MG63 (cell line): ENCODE measurements at places on chromosomes 5 and 9. TPM values are rescaled to one million over a fixed set of nuclear protein-coding genes. Genes with fewer than 3 reads are reported as not detected.
A peak's percentile ranks its signal among the peaks of the same experiment; 100 is the strongest.

REXO4 gene
- 32.8 and 36.0 TPM in 2 replicates for total RNA-seq

ARL15 gene
- 2.2 and 5.8 TPM in 2 replicates for total RNA-seq

HK3 gene
- not detected in 2 replicates for total RNA-seq

ABL1 gene
- total RNA-seq, result 24.2 and 24.7 TPM in 2 replicates

GRXCR2 gene
- not detected in 2 replicates for total RNA-seq

IL17B gene
- not detected in 2 replicates for total RNA-seq

AIF1L gene
- total RNA-seq, result 24.1 and 25.7 TPM in 2 replicates

DNA sequence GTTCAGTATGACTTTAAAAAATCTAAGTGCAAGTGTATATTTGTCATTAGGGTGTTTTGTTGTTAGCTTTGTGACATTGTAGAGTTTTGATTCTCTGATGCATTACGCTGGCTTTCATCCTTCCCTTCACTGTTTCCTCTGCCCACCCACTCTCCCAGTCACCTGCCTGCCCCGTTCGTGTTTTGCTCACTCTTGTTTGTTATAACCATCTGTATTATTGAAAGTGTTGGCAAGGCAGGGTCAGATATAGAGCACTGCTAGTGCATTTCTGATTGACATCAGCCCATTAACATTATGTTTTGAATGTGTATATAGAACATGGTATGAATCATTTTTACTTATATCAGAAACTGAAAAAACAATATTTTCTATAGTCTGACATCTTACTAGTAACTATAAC is 27.3 kb downstream of the SCGB3A1 start:
- DNase-seq, result no peak

DNA sequence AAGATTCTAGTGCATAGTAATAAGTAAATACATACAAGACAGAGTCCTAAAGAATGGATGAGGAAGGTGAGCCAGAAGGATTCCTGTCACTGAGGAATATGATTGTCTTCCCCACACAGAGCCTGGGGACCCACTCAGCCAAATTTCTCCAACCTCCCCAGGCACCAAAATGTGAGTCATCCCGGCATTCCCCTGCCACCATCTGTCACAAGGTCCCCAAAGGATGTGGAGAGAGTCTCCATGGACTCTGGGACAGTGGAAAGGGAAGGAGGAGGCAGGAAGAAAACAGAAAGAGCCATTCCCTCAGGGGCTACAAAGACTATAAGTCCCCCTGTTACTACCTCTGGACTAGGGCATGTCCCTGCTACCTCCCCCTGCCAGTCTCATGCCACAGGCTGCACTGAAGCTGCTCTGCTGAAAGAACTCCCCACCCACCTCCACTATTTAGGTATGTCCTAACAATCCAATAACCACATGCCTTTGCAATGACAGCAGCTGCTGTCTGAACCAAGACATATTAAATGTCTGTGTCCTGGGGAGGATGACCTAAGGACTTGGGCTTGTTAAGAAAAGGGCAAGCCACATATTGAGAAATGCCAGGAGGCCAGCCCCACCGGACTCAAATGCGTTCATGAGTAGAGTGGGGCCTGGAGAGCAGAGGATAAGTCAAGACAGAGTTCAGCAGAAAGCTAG is 10.7 kb upstream of the OR5C1 start:
- peak; percentile 15 for DNase-seq

- no peak for DNase-seq
These were observed 104.3 kb upstream of the MAP3K1 start for GRCh38 chr5:56710826-56711590.

DNA sequence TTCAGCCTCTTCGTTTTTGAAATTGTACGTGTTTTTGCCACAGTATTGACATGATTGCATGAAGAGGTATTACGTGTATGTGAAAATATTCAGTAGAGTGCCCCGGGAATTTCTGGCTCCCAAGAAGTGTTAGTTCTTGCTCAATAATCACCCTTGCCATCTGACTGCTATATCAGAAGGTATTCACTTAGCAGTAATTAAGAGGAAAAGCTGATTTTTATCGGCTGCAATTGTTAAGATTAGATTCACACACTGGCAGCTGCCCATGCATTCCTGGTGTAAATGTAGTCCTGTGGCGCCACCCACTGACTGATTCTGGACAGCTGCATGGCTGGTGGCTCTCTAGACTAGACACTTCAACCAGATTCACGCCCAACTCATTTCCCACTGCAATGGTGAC is 440.1 kb upstream of the ADAMTS16 start:
- peak; percentile 69 for DNase-seq

GRCh38 chr9:16132513-16132912 is 579.7 kb downstream of the CCDC171 start:
- DNase-seq, result peak; percentile 91

DNA sequence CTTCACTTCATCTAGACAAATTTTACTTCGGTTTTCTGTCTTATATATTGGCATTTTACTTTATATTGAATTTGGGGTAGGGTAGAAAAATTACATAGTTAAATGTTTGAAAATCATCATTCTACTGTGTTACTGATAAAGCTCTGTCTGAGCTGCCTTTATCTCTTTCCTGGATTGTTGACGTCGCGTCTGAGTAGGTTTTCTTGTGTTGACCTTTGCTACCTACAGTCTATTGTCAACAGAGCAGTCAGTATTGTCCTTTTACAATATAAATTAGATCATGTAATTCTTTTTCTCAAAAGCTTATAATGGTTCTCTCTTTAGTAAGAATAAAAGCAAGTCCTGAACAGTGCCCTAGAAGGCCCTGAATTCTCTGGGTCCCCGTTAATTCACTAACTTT is 128.2 kb downstream of the HACD4 start:
- DNase-seq, result no peak

DNA sequence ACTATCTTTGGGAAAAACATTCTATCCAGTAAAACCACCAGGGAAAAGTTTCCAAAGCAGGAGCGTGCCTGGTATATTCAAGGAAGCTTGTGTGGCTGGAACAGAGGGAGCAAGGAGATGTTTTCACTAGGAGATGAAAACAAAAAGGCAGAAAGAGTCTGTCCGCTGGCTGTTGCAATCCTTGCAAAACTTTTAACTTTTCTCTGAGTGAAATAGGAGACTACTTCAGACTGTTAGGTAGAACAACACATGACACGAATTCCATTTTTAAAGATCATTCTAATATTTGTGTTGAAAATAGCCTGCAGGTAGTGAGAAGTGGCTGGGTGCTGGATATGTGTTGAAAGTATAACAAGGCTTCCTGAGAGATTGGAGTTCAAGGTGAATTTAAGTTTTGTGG is 69.5 kb downstream of the PRR16 start:
- DNase-seq, result no peak

GRCh38 chr5:80963966-80964481 is 3.9 kb downstream of the RASGRF2 start:
- DNase-seq, result no peak

DNA sequence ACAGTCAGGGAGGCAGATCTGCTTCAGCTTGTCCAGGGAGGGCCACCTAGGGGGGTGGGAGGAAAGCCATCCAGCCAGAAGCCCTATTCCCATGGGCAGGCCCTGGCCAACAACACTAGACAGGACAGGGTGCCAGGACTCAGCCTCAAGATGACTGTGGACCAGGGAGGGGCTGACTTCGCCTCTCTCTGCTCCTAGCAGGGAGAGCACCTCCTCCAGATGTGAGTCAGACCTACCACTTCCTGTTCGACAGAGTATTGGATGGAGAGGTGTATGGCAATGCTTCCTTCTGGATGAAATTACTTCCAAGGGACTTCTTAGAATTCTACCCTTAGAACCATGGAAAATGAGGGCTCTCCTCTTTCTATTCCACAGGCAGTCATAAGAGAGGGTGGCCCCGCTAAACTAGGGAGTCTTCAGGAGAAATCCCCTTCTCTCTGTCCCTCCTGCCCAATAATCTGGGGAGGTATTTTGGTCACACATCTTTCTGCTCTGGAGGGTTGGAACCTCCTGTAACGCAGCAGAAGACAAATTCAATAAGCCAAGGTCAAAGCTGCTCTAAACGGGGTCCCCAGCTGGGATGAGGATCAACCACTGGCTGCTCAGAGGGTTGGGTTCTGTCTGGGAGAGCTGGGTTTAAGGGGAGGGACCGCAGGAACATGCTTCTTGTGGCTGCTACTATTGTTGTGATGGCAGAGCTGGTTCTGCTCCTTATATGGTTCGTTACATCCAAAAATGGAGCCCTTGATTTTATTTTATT is 23.2 kb upstream of the RCL1 start:
- peak; percentile 58 for DNase-seq

GRCh38 chr5:160469156-160470144 is 47.8 kb downstream of the PTTG1 start:
- no peak for DNase-seq

DNA sequence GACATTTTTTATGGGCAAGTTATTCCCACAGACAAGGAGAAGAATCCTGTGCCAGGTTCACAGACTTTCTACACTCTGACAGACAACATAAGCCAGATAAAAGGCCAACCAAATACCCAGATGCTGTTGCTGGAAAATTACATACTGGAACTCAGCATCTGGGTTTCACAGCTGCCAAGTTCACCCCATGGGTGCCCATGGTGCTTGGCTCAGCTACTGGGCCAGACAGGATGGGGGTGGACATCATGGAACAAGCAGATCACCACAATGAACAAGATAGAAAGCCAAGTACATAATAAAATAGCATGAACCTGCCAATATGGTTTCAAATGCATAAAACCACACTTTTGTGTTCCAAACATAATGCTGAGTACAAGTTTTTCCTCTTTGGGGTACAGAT is 999.8 kb downstream of the NR2F1-AS1 start:
- DNase-seq, result peak; percentile 92

DNA sequence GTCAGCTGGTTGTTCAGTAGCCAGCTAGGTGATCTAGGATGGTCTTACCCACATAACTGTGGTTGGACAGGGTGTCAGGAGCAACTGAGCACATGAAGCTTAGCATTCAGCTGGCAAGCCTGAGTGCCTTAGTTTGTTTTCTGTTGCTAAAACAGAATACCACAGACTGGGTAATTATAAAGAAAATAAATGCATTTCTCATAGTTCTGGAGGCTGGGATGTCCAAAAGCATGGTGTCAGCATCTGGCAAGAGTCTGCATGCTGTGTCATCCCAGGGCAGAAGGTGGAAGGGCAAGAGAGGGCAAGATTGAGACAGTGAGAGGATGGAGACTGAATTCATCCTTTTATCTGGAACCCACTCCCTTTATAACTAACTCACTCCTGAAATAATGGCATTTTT is 921.5 kb downstream of the TLE4 start:
- DNase-seq, result peak; percentile 13

DNA sequence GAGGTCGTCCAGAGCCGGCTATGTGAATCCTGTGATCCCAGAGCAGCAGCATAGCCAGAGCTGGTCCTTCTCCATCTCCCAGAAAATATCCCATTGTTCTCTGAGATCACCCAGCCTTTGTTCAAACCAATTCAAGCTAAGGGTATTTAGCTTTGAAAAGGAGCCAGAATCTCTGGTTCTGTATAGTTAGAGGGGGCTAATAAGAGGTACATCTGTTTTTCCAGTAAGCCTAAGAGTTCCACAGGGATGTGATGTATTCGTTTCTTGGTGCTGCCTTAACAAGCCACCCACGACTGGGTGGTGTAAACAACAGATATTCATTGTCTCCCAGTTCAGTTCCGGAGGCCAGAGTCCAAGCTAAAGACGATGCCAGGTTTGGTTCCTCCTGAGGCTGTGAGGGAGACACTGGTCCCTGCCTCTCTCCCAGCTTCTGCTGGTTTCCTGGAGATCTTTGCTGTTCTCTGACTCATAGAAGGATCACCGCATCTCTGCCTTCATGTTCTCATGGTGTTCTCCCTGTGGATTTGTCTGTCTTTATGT is 344.8 kb downstream of the MTRR start:
- DNase-seq, result no peak

DNA sequence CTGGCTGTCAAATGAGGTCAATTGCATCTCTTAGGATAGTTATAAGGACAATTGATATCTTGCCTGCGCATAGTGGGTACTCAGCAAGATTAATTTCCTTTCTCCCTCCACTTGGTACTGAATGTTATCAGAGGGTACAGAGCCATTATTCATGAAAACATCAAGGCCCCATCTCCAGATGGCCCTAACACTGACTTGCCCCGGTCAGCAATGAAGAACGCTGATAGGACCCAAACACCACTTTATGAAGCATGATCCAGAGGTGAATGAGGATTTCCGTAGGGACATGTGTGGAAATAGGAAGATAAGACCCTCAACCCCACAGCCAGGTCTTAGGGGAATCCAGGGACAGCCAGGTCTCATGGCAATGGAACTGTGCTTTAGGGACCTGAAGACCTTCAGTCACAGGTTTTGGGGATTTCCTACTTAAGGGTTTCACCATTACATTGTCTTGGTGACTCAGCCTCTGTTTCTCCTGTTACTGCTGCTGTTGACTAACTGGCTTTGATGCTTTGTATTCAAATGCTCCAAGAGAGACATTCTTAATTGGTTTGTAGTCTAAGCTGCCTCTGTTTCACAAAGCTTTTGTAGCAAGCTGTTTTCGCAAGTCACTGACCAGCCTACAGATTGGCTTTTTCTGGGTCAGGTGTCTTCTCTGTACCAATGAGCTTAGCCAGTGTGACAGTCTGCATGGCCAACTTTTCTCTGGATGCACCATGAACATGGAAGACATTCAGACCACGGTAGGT is 35.3 kb upstream of the IQGAP2 start:
- DNase-seq, result no peak

DNA sequence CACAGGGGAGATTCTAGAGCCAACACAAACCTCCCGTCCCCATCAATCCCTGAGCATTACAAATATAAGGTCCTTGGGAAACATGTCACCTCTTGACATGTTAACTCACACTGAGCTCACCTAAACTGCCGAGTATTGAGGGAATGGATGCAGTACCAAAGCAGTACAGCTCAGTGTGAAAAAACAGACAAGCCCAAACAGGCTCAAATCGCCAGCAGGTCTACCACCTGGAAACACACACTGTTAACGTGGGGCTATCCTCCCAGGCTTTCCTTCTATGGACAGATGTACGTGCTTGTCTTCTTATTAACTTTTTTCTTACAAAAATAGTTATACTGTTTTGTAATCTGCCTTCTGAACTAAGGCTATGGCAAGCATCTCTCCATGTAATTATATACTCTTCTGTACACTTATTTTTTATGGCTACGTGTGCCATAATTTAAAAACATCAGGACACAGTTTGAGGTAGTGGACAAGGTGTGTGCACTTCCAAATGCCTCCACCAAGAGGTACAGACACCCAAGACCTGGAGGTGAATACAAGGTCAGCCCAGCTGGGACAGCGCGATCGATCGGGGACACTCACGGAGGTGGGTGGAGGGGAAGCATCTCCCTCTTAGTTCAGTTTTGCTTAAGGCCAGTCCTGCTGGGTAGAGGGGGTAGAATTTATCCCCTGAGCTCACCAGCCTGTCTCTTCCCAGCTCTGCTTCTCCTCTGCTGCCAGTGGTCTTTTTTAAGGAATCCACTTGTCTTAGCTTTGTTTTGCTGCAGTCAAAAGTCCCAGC is 76.5 kb downstream of the DAP start:
- DNase-seq, result no peak

- DNase-seq, result no peak
These were observed 694.3 kb downstream of the BRINP1 start for GRCh38 chr9:118674942-118675341.

GRCh38 chr9:5416953-5417352 is 20.8 kb downstream of the PLGRKT start:
- no peak for DNase-seq

DNA sequence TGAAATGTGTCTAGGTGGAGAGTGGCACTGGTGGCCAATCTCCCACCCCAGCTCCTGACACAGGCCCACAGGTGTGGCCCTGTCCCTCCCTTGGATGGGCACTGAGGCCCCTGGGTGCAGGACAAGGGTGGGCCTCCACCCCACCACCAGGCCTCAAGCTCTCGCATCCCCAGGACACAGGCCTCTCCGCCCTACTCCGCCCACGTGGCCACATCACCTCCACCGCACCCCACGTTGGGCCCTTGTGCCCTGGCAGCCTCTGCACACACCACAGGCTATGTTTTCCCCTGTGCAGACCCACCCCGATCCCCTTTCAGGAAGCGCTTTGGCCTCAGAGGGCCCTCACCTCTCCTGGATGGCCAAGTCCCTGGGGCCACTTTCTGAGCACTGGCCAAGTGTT is 54.7 kb downstream of the SECISBP2 start:
- no peak for DNase-seq
